ENCODE measurements at places on chromosomes 1 and 21. TPM values are rescaled to one million over a fixed set of nuclear protein-coding genes. Genes with fewer than 3 reads are reported as not detected.

The CDK18 gene
- total RNA-seq: 23.2 TPM

The FTCD gene
- total RNA-seq: not detected

The C1orf53 gene
- total RNA-seq: 4.2 TPM

The NOL9 gene
- total RNA-seq: 25.5 TPM

The PLA2G2C gene
- total RNA-seq: not detected

The SLC35E2B gene
- total RNA-seq: 32.6 TPM

The TMEM82 gene
- not detected for total RNA-seq

The MMEL1 gene
- total RNA-seq: not detected

The KIAA0040 gene
- 94.0 TPM for total RNA-seq

The DDR2 gene
- 17.0 TPM for total RNA-seq

The NPHS2 gene
- total RNA-seq: not detected

The ALX3 gene
- total RNA-seq: not detected

The ACOT11 gene
- 6.3 TPM for total RNA-seq

The KLHDC8A gene
- total RNA-seq: not detected

- DNase-seq: no peak
Measured at GRCh38 chr1:53398576-53399365, 60.4 kb upstream of the DMRTB1 start.

GRCh38 chr21:43774163-43774562 is 1.9 kb downstream of the CSTB start:
- no peak for DNase-seq

- peak; percentile 67 for DNase-seq
Measured at GRCh38 chr1:185853739-185854138, 119.5 kb downstream of the HMCN1 start.

GRCh38 chr1:55786396-55786795 is 571.2 kb upstream of the USP24 start:
- no peak for DNase-seq

DNA sequence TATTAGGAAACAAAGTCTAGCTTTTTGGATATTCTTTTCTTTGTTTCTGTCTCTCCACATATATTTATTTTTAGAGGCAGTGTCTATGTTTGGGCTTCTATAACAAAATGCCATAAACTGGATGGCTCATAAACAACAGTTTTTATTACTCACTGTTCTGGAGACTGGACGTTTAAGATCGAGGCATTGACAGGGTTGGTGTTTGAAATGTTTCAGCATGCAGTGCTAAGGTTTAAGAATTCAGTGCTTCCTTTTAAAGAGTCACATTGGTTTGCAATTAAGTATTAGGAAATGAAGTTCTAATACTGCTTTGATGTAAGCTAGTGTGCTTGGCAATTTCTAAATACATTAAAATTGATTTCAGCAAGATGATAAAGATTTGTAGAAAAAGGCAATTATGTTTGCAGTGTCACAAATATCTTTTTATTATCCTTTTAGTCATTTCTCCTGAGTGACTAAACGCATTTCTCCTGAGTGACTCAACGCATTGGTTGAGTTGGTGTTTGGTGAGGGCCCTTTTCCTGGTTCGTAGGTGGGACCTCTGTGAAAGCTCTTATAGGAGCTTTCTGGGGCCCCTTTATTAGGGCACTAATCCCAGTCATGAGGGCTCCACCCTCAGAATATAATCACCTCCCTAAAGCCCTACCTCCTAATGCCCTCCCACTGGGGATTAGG is 317.0 kb downstream of the USP25 start:
- DNase-seq: peak; percentile 16

- no peak for DNase-seq
Measured at GRCh38 chr1:57850176-57850940, 426.5 kb upstream of the DAB1 start.

DNA sequence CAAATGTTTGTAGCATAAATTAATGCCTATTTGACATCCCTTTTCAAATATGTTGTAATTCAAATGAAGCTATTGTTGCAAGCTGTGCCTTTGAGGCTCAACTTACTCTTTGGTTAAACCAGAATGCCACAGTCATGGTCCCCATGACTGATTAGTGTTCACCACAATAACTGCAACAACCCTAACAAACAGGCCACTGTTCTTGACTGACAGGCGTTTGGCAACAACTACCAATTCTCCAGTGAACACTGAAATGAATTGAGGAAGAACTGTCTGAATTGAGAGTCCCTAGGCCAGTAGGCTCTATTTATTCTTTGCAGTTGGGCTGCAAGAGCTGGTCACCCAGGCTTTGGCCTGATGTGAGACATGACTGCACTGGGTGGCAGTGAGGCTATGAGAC is 6.6 kb upstream of the TMEM167B start:
- peak; percentile 23 for DNase-seq

GRCh38 chr1:154884869-154885701 is 15.0 kb upstream of the KCNN3 start:
- no peak for DNase-seq

DNA sequence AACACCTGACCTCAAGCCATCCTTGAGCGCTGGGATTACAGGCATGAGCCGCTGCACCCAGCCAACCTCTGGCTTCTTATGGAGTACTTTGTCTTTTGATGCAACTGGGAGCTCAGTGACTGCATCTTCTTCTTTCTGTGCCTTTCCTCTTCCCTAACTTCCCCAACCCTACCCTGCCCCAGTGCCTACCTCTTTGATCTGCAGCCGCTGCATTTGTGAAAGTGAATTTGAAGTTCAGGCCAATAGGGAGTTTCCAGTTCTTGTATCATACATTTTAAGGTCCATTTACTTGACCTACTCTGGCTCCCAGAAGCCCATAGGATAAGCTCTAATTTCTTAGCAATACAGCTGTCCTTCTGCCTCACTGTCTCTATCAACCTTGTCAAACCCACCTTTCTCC is 52.2 kb downstream of the KCNC4 start:
- DNase-seq: no peak

DNA sequence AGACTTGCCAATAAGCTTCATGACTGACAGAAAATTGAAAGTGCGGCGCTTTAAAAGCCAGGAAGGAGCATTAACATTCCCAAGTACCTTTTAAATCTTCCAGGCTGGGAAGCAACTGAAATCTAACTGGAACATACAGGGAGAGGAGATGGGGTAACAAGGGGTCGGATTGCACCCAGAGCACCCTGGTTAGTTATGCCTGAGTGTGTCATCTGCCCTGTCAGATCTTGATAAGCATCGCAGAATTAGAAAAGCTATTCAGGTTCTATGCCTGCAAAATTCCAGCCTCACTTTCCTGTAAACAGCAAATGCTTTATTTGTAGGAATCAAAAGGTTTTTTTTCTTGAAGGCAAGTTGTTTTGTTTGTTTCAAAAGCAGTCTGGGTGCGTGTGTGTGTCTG is 58.5 kb downstream of the SERBP1 start:
- DNase-seq: peak; percentile 40

GRCh38 chr1:105793536-105794146 is 1262.8 kb upstream of the PRMT6 start:
- peak; percentile 1 for DNase-seq

DNA sequence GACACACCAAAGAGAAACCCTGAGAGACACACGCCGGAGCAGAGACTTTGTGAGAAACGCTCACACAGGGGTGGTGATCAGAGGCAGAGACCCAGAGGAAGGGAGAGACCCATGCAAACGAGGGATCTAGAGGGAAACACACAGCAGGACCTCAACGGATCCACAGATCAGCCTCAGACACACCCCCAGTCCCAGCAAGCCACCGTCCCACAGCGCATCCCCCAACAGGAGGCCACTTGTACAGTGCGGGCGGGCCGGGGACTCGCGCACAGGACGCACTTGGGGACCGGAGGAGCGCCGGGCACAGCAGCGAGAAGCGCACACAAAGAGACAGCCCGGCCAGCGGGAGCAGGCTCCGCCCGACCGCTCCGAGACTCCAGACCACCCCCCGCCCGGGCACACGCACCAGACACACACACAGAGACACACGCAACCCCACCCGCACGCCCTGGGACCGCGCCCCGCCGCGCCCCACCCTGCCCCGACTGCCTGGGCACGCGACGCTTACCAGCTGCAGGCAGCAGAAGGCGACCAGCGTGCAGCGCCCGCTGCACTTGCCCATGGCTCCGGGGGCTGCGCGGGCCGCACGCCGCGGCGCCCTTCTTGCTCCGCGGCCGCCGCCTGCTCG is 587 bp downstream of the NKAIN1 start:
- peak; percentile 29 for DNase-seq

GRCh38 chr1:17999884-18000283 is 107.7 kb upstream of the IGSF21 start:
- no peak for DNase-seq

DNA sequence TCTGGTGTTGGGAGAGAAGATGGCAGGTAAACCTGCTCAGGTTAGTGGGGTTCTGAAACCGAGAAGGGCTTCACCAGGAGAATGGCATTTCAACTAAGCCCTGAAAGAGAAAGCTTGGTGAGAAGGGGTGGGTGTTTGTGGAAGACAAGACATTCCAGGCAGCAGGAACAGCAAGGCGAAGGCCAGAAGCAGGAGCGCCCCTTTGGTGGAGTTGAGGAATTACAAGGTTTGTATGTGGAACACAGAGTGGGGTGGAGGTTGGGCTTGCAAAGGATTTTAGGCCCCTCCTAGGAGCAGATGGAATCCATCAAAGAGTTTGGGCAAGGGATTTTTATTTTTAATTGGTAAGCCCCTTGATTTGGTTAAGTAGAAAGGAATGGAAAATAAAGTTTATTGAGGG is 24.8 kb upstream of the ELOA start:
- no peak for DNase-seq

- peak; percentile 84 for DNase-seq
Measured at GRCh38 chr1:169363046-169363730, 4.4 kb downstream of the NME7 start.

DNA sequence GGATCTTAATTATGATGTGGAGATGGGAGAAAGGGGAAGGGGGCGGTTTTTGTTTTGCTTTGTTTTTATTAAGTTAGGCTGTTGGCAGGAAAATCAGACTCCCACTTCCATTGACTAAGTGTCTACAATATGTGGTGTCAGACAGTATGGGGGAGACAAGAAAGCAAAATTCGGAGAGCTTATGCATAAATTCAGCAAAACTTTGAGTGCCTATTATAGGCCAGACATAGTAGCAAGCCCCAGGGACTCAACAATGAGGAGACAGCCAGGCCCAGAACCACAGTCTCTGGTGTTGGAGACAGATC is 835 bp upstream of the TSPAN2 start:
- no peak for DNase-seq

DNA sequence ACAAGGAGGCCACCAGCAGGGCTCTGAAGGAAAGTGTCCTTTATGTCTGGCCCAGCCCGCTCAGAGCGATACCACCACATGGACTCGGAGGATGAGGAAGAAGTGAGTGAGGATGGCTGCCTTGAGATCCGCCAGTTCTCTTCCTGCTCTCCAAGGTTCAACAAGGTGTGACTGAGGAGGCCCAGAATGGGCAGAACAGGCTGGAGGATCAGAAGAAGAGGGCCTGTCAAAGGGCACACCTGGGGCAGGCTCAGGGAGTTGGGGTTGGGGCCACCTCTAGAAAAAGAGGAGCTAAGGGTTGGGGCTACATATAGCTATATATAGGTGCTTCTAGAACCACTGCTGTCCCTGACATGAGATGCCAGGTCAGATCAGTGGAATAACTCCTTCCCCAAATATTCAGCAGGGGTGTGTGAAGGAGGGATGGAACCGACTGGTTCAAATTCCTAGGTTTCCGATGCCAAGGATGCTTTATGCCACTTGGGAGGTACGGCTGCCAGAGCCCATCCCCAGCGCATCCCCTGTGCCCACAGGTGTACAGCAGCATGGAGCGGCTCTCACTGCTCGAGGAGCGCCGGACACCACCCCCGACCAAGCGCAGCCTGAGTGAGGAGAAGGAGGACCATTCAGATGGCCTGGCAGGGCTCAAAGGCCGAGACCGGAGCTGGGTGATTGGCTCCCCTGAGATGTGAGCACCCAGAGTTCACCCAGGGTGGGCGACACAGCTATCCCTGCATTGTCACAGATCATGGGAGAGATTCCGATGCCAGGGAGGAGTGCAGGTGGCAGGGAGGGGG is 102.2 kb downstream of the PIK3R3 start:
- DNase-seq: no peak

GRCh38 chr1:117861694-117862093 is 67.7 kb downstream of the GDAP2 start:
- no peak for DNase-seq
